Activated T-helper 2 cell treated with anti-CD3 and anti-CD28 coated beads, Interferon-gamma antibody, Interleukin-2, Interleukin-4, amounts not matched to agents 10 μg/mL and 5 μg/mL and 100 μg/mL, durations not matched to agents 14 hours and 24 hours and 36 hours (primary cell): ENCODE measurements at places on chromosomes 11 and 22. TPM values are rescaled to one million over a fixed set of nuclear protein-coding genes. Genes with fewer than 3 reads are reported as not detected.

GRCh38 chr11:48081151-48082010 lies 101.0 kb downstream of the PTPRJ start:
- no peak for DNase-seq

DNA sequence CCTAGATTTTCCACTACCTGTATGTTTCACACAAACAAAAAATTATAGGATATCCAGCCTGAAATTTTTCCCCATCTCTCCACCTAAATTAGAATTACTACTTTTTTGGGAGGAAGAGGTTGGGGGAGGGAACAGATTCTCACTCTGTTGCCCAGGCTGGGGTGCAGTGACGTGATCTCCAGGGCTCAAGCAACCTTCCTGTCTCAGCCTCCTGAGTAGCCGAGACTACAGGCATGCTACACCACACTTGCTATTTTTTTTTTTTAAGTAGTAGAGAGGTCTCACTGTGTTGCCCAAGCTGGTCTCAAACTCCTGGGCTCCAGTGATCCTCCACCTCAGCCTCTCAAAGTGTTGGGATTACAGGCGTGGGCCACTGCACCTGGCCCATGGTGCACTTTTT lies 9.5 kb downstream of the JAML start:
- no peak for DNase-seq

DNA sequence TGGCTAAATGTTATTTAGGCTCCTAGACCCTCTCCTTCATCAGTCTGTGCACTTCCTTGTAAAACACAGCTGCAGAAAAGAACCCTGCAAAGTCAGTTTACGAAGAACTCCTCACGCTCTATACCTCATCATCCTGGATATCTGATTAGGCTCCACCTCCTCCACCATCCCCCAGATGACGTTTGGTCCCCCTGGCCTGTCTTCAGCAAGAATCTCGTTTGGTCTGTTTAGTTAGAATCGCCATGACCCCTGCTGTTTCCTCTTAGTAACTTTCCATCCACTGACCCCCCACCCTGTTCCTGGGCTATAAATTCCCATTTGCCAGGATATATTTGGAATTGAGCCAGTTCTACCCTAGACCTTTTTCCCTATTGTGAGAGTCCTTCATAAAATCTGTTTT lies 214.1 kb downstream of the OPCML start:
- DNase-seq, result no peak

DNA sequence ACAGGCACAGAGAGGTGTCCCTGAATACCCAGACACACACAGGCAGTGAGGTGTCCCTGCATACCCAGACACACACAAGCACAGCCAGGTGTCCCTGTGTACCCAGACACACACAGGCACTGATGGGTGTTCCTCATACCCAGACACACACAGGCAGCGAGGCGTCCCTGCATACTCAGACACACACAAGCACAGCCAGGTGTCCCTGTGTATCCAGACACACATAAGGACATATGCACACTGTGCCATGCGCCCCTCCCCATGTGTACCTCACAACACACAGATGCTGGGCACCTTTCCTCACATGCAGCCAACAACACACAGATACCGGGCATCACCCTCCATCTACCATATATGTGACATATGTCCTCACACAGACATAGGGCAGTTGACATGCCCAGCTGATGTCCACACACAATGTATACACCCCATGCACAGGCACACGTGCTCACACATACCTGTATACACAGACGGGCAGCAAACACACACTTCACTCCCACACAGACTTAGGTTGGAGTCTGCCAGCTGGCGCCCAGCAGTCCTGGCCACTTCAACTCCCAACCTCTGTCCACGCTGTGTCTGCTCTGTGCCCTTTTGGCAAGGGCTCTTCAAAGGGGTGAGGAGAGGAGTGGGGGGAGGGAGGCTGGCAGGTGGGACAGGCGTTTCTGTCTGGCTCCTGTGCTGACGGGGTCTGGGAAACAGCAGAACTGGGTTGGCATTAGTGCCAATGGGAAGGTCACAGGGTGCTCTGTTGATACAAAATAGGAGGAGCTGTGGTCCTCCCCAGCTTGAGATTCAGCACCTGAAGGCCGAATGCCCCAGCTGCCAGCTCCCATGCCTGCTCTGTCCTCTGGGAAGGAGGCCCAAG lies 69.4 kb upstream of the ALX4 start:
- no peak for DNase-seq

GRCh38 chr11:125084761-125085231 lies 21.7 kb downstream of the SLC37A2 start:
- no peak for DNase-seq

DNA sequence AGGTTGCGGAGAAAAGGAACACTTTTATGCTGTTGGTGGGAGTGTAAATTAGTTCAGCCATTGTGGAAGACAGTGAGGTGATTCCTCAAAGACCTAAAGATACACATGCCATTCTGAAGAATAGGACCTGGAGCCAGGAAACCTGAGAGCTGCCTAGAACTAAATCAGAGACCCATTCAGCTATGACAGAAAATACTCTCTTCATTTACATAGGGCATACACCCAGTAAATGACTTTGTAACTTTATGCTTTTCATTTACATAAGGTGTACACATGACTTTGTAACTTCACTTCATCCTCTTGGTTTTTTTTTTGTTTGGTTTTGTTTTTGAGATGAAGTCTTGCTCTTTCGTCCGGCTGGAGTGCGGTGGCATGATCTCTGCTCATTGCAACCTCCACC lies 25.1 kb upstream of the APLNR start:
- DNase-seq, result no peak

The SSTR3 gene
- total RNA-seq, result 0.64 and 0.75 TPM in 2 replicates

DNA sequence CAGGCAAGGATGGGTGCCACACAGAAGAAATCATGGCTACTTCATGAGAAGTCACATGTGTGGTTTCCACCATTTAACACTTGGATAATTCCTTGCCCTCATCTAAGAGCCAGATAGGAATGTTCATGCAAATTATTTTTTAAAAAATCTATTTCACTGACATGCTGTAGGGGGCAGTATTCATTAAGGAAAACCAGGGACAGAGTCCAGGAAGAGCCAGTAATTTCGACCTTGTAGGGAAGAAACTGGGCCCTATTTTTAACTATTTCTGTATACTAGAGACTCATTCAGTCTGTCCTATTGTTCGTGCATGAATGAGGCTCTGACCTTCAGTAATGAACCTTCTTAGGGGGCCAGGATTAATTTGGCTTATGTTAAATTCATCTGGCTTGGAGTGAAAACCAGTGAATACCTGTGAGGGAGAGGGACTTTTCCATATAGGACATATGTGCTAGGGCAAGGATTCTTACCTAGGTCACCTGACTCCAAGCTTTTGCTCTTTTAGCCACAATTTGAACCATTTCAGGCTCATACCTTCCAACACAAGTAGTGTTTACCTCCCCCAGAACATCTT lies 192.7 kb downstream of the NAV2 start:
- DNase-seq, result no peak

The MS4A6E gene
- not detected in 2 replicates for total RNA-seq
